ENCODE measurements at places on chromosomes 3 and 15. TPM values are rescaled to one million over a fixed set of nuclear protein-coding genes. Genes with fewer than 3 reads are reported as not detected.

SEMA5B gene
- not detected for total RNA-seq

ILDR1 gene
- not detected for total RNA-seq

SH3GL3 gene
- not detected for total RNA-seq

SLC30A4 gene
- total RNA-seq: 3.8 TPM

HCLS1 gene
- total RNA-seq: 336 TPM

RARB gene
- total RNA-seq: not detected

ZNF860 gene
- not detected for total RNA-seq

ITIH4 gene
- total RNA-seq: 50.5 TPM

SERPINI1 gene
- total RNA-seq: 4.9 TPM

AHSG gene
- total RNA-seq: not detected

AQR gene
- total RNA-seq: 47.6 TPM

SLC28A1 gene
- total RNA-seq: not detected

COL6A5 gene
- not detected for total RNA-seq

PTH1R gene
- total RNA-seq: not detected

COX17 gene
- total RNA-seq: 46.1 TPM

CNTN6 gene
- not detected for total RNA-seq

CLDN16 gene
- total RNA-seq: not detected

TUBGCP5 gene
- 28.3 TPM for total RNA-seq

ZNF80 gene
- 1.1 TPM for total RNA-seq

MYZAP gene
- total RNA-seq: 1.7 TPM

PSTPIP1 gene
- total RNA-seq: 233 TPM

CFAP20DC gene
- total RNA-seq: 0.44 TPM

SPTBN5 gene
- 2.4 TPM for total RNA-seq

TRH gene
- total RNA-seq: not detected

GTPBP8 gene
- 36.0 TPM for total RNA-seq

GABRA5 gene
- total RNA-seq: not detected

NTRK3 gene
- not detected for total RNA-seq

MYO5C gene
- 0.19 TPM for total RNA-seq

KLHL6 gene
- total RNA-seq: 55.9 TPM

CELSR3 gene
- total RNA-seq: 3.3 TPM

ARRDC4 gene
- 0.83 TPM for total RNA-seq

SELENOK gene
- total RNA-seq: 50.7 TPM

ERC2 gene
- not detected for total RNA-seq

ROBO2 gene
- not detected for total RNA-seq

DAZL gene
- not detected for total RNA-seq

FOXL2 gene
- total RNA-seq: not detected

PIGX gene
- total RNA-seq: 23.7 TPM

THPO gene
- not detected for total RNA-seq

ZDHHC23 gene
- total RNA-seq: 7.3 TPM

NCKIPSD gene
- 20.1 TPM for total RNA-seq

GPR149 gene
- not detected for total RNA-seq

MKRN3 gene
- total RNA-seq: 10.9 TPM

ADIPOQ gene
- total RNA-seq: not detected

PLA2G4B gene
- total RNA-seq: 64.5 TPM

BCL2A1 gene
- 28.5 TPM for total RNA-seq

ZMYND10 gene
- 4.2 TPM for total RNA-seq

GPR62 gene
- total RNA-seq: not detected

SLC28A2 gene
- total RNA-seq: not detected

TATDN2 gene
- total RNA-seq: 76.1 TPM

CCR1 gene
- total RNA-seq: 2.0 TPM

All from CD4-positive, alpha-beta memory T cell (primary cell).